ENCODE measurements at places on chromosomes 6 and 20.

- DNase-seq, result no peak
Measured at GRCh38 chr6:159097256-159097655, 52.5 kb upstream of the TAGAP start.

- no peak for DNase-seq
Measured at GRCh38 chr6:113871975-113872374, 14.8 kb downstream of the MARCKS start.

DNA sequence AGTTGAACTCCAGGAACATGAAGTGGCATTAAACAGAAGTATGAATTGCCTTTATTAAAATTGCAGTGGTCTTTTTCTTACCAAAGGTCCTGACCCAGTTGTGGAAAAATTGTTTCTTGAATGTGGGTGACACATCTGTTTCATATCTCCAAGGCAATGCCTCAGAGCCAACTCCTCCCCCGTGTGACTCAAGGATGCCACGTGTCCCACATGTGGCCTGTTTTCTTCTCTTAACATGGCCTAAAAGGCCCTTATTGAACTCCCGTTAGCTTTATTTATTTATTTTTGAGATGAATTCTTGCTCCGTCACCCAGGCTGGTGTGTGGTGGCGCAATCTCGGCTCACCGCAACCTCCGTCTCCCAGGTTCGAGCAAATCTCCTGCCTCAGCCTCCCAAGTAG, 128.4 kb upstream of the ESR1 start:
- DNase-seq, result no peak

DNA sequence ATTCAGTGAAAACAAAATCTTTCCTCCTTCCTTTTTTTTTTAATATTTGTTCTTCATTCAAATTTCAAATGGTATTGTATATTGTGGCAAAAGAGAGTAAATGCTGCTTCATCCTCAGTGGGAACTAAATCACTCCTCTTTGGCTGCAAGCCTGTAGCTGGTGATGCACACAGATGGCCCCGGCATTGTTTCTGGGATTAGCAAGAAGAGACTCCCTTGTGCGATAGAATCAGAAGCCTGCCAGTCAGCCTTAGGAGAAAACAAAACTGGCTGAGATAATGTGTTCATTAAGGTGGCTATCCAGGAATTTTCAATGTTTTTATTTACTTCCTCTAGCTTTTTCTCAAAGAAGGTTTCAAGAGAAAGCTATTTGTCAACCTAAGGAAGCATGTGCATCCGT, 20.7 kb upstream of the ELOVL2 start:
- DNase-seq, result no peak

- no peak for DNase-seq
Measured at GRCh38 chr6:88311561-88311960, 145.4 kb upstream of the CNR1 start.

All from mesendoderm (in vitro differentiated cells).